ENCODE measurements at places on chromosomes 11 and 22. TPM values are rescaled to one million over a fixed set of nuclear protein-coding genes. Genes with fewer than 3 reads are reported as not detected.
A peak's percentile ranks its signal among the peaks of the same experiment; 100 is the strongest.

- DNase-seq: no peak
Measured at GRCh38 chr11:78722786-78723185, 148.1 kb upstream of the NARS2 start.

DNA sequence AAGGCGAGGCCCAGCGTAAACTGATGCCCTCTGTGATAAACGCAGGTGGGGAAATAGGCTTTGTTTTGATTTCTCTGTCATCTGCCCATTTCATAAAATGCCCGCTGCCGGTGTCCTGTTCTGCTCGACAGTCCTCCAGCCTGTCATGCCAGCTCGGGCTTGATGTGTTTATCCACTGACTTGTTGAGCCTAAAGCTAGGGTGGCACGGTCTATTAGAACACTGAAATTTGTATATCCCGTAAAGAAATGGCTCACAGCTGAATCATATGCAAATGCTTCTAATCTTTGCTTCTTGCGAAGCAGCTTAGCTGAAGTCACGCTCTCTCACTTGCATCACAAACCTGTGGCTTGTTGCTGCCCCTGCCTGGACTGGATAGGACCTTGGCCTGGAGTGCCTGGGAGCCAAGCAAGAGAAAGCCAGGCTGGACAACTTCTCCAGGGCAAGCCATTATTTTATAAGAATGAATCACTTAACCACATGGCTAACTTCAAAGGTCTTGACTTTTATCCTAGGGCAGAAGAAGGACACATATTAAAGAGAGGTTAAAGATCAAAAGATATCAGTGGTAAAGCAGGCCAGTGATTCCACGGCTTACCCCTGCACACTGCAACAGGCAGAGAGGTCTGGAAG lies 33.1 kb downstream of the EHF start:
- peak; percentile 81 for DNase-seq

DNA sequence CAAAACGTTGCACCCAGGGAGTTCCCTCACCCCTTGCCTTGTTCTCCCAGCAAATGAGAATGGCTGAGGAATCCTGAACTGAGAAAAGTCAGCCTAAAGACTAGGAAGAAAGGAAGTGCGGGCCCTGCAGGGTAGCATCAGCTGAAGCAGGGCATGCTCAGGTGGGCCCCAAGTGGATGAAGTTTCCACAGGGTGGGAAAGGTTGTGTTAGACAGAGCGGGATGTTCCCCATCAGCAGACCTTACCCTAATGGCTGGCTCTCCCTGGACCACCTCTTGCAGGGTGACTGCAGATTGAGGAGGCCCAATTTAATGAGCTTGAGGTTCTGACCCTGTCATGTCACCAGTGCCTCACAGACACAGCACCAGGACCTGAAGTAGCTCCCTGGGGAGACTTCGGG lies 81.5 kb upstream of the MYOD1 start:
- no peak for DNase-seq

DNA sequence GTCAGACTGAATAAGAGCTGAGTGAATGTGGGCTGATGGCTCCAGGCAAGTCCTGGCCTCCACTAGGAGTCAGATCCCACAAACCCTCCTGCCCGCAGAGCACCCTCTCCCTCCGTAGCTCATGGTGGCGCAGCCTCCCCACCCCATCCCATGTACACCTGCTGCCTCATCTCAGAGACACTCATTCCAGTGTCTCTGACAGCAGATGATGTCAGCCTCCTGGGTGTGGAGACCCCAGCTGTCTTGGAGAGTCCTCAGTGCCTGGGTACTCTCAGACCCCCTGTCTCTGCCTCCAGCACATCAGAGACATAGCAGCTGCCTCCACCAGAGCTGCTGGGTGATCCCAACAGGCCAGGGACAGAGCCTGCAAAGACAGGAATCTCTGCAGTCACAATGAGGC lies 9.5 kb downstream of the IGLL5 start:
- DNase-seq: no peak

GRCh38 chr22:19940536-19941364 lies 822 bp upstream of the COMT start:
- peak; percentile 55 for DNase-seq

DNA sequence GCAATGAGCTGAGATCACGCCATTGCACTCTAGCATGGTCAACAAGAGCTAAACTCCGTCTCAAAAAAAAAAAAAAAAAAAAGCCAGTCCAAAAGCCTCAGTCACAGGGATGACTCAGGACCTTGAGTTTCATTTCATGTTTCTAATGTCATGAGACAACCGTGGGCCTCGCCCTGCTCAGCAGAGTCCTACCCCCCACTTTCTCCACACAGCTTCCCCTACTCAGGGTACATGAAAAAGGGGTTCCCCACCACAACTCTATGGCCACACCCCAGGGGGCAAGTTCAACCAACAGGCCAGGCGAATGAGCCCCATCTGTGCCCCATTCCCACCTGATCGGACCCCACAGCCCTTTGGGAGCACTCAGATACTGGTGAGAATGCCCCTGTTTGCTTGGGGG lies 24.3 kb upstream of the ADA2 start:
- DNase-seq: no peak

- no peak for DNase-seq
Measured at GRCh38 chr11:134008634-134009071, 51.9 kb upstream of the IGSF9B start.

- no peak for DNase-seq
Measured at GRCh38 chr11:69003866-69004367, 9.1 kb downstream of the MRGPRF start.

- DNase-seq: peak; percentile 28
Measured at GRCh38 chr11:120186456-120186773, 24.4 kb upstream of the OAF start.

GRCh38 chr11:128662076-128662475 lies 31.8 kb upstream of the FLI1 start:
- DNase-seq: no peak

DNA sequence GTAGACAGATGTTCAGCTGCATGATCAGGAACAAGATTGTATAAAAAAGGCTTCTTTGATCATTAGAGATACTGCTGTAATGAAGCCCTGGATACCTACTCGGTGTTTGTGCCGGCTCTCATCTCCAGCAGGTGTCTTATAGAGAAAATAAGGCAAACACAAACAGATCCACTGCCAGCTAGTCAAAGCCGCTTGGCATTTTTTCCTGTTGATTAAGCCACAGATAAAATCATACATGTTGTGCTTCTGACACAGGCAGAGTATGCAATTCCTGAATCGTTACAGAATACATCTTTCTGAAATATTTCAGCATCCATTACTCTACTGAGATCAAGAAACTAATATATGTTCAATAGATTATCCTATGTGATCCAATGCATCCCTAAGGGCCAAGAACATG lies 206.9 kb downstream of the CADM1 start:
- no peak for DNase-seq

DNA sequence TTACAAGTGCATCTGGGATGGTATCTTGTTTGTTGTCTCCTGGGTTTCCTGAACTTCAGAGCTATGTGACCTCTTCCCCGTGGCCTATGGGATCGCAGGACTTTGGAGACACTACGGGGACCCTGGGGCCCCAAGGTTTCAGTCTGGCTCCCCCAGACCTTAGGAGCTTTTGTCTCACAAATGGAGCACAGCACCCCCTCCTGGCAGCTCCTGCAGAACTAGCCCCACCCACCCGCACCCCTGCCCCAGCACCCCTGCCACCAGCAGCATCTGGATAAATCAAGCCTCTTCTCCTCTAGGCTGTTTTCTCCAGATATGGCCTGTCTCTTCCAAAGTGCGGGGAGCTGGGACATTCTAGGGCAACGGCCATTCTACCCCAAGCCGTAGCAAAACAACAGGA lies 10.4 kb downstream of the RCOR2 start:
- no peak for DNase-seq

DNA sequence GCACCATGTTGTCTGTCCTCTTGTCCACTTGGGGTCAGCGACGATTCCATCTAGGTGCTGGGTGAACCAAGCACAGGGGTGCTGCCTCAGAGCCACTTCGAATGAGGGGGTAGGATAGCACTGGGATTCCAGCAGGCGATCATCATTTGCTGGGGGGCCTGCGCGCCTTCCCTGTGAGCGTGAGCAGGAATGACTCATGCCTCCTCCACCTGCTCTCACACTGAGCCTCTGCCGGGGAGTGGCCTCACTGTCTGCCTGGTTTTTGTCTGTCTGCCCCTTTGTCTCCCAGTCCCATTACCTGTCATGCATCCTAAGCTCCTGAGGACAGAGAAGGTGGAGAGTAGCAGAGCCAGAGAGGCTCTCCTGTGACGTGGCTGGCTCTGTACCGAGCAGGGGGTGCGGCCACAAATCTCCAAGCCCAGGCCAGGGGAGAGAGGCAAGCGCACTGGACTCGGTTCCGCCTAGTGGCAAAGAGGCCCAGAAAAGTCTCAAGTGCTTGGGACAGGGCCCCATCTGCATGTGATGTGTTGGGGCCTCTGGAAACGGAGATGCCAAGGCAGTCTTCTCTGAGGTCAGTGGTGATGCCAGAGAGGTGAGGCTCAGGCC lies 30.8 kb downstream of the RSPH14 start:
- no peak for DNase-seq

DNA sequence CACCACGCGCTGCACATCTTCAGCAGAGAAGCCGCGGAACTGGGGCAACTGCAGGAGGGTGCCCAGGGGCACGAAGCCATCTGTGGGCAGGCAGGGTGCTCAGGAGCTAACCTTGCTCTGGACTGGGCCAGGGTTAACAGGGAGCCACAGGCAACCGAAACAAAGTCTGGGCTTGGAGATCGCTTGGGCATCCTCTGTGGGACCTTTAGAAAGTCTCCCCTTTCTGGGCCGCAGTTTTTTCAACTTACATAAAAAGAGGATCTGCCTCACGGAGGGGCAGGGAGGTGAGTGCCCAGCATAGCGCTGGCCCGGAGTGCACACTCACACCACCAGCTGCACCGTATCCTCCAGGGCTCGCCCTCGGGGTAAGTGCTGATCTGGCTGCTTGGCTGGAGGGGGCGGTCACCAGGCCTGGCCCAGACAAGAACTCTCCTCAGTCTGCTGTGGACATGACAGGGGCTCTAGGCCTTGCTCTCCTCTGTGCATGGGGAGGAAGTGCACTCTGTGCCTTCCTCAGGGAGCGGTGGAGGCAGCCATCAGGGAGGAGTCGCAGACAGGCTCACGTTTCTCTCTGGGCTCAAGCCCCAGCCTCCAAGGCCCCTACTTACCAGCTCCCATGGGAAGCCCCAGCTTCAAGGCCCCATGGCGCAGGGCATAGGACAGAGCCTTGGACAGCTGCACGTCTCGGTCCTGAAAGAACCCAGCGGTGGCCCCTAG lies 937 bp downstream of the TRPT1 start:
- no peak for DNase-seq

GRCh38 chr11:110518809-110519514 lies 89.2 kb downstream of the FDX1 start:
- no peak for DNase-seq

The TMEM179B gene
- 25.9 TPM for total RNA-seq

The UBASH3B gene
- total RNA-seq: 1.1 TPM

The TCN1 gene
- total RNA-seq: 3.1 TPM

The ESAM gene
- total RNA-seq: 6.3 TPM

The TMPRSS4 gene
- 2.2 TPM for total RNA-seq

The MMP10 gene
- 0.44 TPM for total RNA-seq

The BRSK2 gene
- 53.0 TPM for total RNA-seq

The MS4A7 gene
- total RNA-seq: 18.0 TPM

The SPDYC gene
- total RNA-seq: not detected

The TIMP3 gene
- 87.0 TPM for total RNA-seq

The C11orf87 gene
- not detected for total RNA-seq
